ENCODE measurements at places on chromosomes 4 and X.
A peak's percentile ranks its signal among the peaks of the same experiment; 100 is the strongest.

DNA sequence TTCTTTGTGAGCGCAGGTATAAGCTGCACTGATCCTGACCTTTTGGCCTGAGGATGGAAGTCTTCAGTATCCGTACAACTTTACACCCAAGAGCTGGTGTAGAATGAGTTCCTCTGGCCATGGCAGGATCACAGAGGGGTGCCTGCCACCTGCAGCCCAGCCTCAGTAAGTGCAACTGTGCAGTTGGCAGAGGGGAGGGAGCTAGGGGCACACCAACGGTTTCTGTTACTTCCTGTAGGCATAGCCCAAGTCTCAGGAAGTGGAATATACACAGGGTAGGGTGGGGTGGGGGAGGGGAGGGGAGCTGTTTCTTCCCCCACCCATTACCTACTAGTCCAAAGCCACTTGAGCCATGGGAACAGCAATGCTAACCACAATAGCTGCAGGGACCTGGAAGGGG is 85.4 kb upstream of the GBA3 start:
- DNase-seq: no peak

GRCh38 chrX:106959901-106960300 is 39.7 kb downstream of the CLDN2 start:
- no peak for DNase-seq

GRCh38 chr4:38846015-38846414 is 10.6 kb downstream of the TLR6 start:
- no peak for DNase-seq

DNA sequence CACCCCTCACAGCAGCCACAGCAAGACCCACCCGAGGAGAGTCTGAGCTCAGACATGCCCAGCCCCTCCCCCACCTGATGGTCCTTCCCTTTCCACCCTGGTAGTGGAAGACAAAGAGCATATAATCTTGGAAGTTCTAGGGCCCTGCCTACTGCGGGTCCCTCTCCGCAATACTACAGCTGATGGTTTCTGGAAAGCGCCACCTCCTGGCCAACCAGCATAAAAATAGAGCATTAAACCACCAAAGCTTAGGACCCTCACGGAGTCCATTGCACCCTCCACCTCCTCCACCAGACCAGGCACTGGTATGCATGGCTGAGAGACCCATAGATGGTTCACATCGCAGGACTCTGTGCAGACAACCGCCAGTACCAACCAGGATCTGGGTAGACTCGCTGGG is 78.2 kb downstream of the SH3BGRL start:
- DNase-seq: no peak

- no peak for DNase-seq
These were observed 81.4 kb downstream of the FBXW7 start for GRCh38 chr4:152454398-152455011.

GRCh38 chr4:140109292-140109691 is 44.7 kb downstream of the MAML3 start:
- DNase-seq: no peak

- peak; percentile 58 for DNase-seq
These were observed 2185.1 kb upstream of the TENM3 start for GRCh38 chr4:180057891-180058671.

GRCh38 chr4:176971576-176972115 is 178.9 kb upstream of the VEGFC start:
- DNase-seq: no peak

- no peak for DNase-seq
These were observed 215.9 kb upstream of the GIMD1 start for GRCh38 chr4:106584337-106584989.

DNA sequence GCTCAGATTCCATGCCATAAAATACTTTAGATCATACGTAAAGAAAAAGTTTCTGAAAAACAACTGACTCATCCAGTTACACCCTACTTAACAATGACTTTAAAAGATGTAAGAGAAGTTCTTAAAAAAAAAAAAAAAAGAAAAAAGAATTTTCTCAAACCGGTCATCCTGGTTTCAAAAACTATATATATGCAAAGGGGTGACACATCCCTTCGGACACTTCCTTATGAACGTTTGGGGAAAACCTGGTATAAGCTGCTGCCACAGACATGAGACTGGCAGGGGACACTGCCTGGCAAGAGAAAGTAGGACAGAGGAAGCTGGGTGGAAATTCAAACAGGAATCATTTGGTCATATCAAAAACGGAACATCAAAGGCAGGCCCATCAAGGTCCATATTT is 81.2 kb upstream of the PRSS48 start:
- DNase-seq: no peak

GRCh38 chr4:44462259-44462658 is 13.7 kb upstream of the KCTD8 start:
- DNase-seq: no peak

DNA sequence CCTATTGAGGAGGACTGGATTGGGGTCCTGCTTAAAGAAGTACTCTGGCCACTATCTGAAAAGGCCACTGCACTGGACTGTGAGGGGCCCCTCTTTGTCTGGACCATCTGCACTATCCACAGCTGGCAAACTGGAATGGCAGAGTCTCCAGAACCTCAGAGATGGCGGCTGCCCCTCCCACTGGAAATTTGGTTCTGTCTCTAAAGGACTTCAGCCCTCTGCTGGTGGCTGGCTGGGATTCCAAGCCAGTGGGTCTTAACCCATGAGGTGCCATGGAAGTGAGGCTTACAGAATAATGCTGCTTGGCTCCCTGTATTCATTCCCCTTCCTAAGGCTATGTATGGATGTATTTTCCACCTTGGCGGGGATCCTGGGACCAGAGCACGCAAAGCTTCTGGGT is 41.6 kb upstream of the CYLC1 start:
- no peak for DNase-seq

- DNase-seq: no peak
These were observed 112.0 kb upstream of the TBL1X start for GRCh38 chrX:9352694-9353411.

DNA sequence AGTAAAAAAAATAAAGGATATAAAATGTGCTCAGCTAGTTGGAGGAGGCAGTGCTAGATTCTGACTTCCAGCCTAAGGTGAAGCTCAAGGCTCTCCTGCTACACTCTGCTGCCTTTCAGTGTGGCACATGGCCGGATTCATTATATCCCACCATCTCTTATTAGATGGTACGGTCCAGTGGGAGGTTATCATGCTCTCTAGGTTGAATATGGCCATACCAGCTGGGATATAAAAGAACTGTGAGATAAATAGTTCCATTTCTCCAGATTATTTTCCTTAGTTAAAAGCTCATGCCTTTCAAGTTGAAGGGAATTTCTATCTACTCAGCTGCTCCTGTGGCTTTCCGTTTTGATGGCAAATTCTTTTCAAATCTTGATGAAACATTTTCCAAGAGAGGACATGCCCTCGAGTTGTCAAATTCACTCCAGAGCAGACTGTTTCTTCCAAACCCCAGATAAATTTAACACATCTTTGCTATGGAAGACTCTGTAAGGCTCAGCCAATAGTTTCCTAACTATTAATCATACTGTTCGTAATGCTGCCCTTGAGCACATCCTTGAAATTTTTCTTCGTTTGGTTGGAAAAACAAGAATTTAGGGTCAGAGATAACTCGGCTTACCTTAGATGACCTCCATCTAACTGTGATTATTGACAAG is 2.2 kb upstream of the MGARP start:
- no peak for DNase-seq

GRCh38 chr4:2159931-2160330 is 82.0 kb downstream of the HAUS3 start:
- DNase-seq: no peak

DNA sequence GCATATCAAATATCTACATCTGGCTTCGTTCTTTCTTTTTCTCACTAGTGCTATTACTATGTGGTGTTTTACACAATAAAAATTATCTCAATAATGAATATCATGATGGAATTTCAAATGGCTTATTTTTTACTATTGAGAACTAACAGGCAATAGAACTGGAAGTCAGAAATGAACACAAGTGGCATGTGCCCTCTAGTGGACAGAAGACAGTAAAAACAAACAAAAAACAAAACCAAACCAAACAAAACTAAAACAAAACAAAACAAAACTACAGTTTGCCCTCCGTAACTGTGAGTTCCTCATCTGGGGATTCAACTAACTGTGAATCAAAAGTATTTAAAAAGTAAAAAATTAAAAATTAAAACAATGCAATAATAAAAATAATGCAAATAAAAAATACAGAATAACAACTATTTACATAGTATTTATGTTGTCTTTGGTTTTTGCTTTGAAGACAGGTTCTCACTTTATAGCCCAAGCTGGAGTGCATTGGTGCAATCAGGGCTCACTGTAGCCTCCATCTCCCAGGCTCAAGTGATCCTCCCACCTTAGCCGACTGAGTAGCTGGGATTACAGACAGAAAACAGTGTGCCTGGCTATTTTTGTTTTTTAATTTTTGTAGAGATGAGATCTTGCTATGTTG is 195.6 kb upstream of the TACR3 start:
- DNase-seq: no peak

DNA sequence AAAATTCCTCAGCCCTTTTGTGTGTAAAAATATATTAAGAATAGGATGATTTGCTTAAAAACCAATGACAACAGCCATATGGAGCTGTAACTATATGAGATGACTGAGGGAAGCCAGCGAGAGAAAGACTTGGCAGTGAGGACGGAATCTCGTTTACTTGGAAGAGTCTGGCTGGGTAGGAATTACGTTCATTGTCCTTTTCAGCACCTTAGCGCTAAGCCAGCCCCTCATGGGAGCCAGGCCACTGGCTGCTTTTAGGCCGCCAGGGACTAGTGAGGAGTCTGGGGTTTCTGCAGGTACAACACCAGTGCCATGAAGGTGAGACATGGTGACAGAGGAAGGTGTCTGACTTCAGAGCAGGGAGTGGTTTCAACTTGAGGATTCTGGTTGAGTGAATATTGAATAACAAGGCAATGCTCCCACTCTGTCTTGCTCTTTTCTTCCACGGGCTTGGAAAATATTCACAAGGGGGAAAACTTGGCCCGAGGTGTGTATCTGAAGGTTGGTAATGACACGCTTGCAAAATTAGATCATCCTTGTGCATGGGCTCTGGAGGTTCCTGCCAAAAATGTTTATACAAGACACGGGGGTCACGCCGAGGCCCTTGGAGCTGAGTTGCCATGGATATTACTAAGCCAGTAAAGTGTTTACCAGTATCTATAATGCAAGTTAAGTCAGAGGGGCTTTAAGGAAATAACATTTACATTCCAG is 17.4 kb downstream of the KLF3 start:
- DNase-seq: peak; percentile 68

DNA sequence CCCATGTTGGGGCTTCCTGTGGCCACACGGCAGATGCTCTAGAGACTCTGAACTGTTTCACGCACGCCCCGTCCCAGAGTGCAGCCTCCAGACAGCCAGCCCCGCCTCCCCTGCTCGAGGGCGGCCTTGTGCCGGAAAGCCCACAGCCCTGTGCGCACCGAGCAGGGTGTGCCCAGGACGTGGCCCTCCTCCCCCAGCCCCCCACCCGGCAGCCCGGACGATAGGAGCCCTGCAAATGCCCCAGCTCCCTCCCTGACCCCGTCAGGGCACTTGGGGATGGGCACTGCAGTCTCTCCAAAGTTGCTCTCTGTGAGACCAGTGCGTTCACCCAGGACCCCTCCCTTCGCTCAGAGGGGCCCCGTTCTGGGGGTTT is 37.3 kb downstream of the ADRA2C start:
- no peak for DNase-seq

DNA sequence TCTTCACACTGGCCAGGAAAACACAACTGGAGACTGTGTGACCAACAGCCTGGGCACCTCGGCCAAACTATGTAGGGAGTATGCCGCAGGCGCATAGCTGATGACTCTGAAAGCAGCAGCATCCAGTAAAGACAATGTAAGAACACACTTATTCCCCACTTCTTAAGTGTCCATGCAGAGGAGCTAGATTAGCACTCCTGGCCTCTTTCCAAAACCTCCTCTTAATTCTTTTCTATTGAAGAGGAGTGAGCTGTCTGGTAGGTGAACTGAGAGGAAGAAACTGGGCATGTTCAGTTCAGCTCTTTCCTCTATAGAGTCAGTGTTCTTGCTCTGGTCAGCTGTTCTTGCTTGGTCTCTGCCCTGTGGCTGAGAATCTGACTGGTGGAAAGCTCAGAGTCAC is 21.1 kb downstream of the NMU start:
- no peak for DNase-seq

DNA sequence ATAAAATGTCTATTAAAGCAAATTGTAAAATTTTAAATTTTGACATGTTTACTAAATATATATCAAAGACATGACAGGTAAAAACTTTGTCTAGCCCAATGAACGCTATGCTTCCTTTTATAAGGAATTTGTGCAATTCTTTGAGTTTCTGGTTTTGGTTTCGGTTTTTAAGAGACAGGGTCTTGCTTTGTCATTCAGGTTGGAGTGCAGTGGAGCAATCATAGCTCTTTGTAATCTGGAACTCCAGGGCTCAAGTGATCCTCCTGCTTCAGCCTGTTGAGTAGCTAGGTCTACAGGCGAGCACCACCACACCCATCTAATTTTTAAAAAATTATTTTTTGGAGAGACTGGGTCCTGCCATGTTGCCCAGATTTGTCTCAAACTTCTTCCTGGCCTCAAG is 60.7 kb downstream of the BLTP1 start:
- no peak for DNase-seq

DNA sequence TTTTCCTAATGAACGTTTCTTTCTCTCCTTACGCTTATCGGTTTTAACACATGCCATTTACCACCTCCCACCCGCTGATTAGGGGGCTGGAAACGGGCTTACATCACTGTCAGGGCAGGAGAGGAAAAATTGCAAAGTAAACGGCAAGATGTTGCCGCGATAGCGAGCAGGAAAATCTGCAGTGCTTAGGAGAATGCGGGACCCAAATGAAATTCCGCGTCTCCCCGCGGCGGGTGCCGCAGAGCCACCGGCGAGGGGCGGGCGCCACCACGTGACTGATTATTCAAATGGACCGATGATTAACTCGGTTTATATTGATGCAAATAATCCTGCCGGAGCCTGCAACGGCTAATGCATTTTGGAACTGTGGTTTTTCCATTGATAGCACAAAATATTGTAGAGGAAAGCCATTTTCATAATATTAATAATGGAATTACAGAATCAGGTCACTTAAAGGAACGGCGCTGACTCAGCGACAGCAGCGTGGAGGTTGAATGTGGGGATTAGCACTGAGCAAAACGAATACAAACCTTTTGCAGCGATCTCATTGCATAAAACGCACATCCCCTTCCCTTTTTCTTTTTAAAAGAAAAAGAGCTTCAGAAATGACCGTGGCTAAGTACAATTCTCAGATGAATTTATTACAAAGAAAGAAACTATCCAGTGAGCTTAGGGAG is 224.2 kb downstream of the STIM2 start:
- DNase-seq: peak; percentile 56

GRCh38 chr4:70559211-70559830 is 32.7 kb upstream of the AMBN start:
- DNase-seq: no peak

Measured in right forelimb (tissue), 1 donor.